ENCODE measurements at places on chromosomes 12 and 14. TPM values are rescaled to one million over a fixed set of nuclear protein-coding genes. Genes with fewer than 3 reads are reported as not detected.

ACRBP gene
- total RNA-seq = 1.8 TPM

- peaks cover 35% of the 10 kb centered on the region for H3K4me1 ChIP-seq
- no peaks in the 10 kb centered on the region for H3K27me3 ChIP-seq
- H3K36me3 ChIP-seq = peaks cover 22% of the 10 kb centered on the region
Measured at GRCh38 chr14:71403656-71404055, 496.4 kb downstream of the PCNX1 start.

KERA gene
- not detected for total RNA-seq

DNA sequence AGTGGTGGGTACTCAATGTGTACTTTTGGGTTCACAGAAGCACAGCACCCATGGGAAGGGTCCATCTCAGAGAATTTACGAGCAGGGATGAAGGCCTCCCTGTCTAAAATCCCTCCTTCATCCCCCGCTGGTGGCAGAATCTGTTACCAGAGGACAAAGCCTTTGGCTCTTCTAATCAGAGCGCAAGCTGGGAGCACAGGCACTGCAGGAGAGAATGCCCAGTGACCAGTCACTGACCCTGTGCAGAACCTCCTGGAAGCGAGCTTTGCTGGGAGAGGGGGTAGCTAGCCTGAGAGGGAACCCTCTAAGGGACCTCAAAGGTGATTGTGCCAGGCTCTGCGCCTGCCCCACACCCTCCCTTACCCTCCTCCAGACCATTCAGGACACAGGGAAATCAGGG is 1.5 kb upstream of the GPR162 start:
- DNase-seq = no peak
- H3K36me3 ChIP-seq = peaks cover 42% of the 10 kb centered on the region
- H3K4me3 ChIP-seq = no peak overlapping the region

TTC6 gene
- not detected for total RNA-seq

DNA sequence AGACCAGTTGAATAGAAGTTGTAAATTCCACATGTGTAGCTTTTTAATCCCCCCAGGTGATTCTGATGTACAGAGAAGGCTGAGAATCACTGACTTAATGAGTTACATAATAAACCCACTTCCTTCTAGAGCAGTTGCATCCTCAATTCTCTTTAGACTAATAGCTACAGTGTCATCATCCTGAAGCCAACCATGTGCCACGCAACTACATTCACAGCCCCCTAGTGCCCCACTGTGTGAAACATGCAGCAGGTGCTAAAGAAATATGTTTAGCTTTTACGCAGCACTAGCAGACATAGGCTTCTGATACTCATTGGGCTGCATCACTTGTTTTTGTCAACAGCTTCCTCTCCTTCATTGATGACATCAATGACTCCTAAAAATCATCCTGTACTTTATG is 1168.3 kb downstream of the BCL11B start:
- no peak overlapping the region for H3K27ac ChIP-seq
- no peaks in the 10 kb centered on the region for H3K27me3 ChIP-seq
- peaks cover 8% of the 10 kb centered on the region for H3K4me1 ChIP-seq

DNA sequence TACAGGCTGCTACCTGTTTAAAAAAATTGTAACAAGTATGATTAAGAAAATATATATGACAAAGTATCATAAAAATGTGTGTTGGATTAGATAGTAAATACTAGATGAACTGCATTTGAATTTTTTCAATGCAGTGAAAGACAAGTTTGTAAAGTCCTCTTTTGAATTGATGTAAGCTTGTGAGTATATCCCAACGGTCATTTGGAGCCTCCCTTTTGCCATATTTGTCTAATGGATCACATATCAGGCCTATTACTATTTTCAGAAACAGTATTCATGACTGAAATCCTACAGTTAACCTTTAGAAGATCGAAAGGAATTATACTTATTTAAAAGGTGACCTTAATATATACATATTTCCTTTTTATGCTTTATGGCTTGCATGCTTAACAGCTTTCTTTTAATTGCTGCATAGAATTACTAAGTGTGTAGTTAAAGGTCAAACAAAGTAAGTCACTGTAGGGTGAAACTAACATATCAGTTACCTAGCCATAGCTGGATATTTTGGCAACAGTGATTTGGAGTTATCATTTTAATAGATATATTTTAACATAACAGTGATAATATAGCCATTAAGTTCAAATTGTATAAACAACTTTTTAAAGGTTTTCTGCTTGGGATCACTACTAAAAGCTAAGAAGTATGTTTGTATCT is 53.6 kb downstream of the USP15 start:
- peaks cover 19% of the 10 kb centered on the region for H3K4me1 ChIP-seq
- H3K36me3 ChIP-seq = peaks cover 45% of the 10 kb centered on the region
- DNase-seq = no peak
- no peak overlapping the region for H3K4me3 ChIP-seq

DNA sequence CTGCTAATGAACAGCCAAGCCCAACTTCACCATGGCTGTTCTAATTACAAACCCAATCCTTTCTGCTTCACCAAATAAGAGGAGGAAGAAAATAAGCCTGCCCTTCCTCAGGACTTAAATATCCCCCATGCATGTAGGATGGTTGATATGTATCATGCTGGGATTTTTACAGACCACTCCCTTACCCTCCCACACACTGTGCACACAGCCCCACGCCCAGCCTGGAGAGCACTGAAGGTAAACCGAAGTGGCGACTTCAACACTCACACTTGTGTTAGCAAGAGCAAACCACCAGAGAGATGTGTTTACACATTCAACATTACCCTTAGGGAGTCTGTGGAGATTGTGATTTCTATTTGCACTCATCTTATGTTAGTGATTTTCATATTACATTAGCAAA is 241.2 kb downstream of the EGLN3 start:
- H3K27ac ChIP-seq = no peak overlapping the region
- DNase-seq = no peak
- no peaks in the 10 kb centered on the region for H3K4me1 ChIP-seq
- H3K36me3 ChIP-seq = no peaks in the 10 kb centered on the region
- H3K27me3 ChIP-seq = no peaks in the 10 kb centered on the region

- H3K36me3 ChIP-seq = no peaks in the 10 kb centered on the region
- H3K27ac ChIP-seq = no peak overlapping the region
Measured at GRCh38 chr12:130625201-130625600, 90.9 kb downstream of the RIMBP2 start.

All from activated CD4-positive, alpha-beta memory T cell treated with anti-CD3 and anti-CD28 coated beads, Interleukin-2, amount 10 ng/mL, durations not matched to agents 7 days and 5 days (primary cell).